Activated T-helper 2 cell treated with anti-CD3 and anti-CD28 coated beads, Interferon-gamma antibody, Interleukin-2, Interleukin-4, amounts not matched to agents 10 μg/mL and 5 μg/mL and 100 μg/mL, durations not matched to agents 14 hours and 24 hours and 36 hours (primary cell): ENCODE measurements at places on chromosomes 2 and 18.

GRCh38 chr2:6069381-6069780 lies 377.2 kb downstream of the SOX11 start:
- DNase-seq = no peak

DNA sequence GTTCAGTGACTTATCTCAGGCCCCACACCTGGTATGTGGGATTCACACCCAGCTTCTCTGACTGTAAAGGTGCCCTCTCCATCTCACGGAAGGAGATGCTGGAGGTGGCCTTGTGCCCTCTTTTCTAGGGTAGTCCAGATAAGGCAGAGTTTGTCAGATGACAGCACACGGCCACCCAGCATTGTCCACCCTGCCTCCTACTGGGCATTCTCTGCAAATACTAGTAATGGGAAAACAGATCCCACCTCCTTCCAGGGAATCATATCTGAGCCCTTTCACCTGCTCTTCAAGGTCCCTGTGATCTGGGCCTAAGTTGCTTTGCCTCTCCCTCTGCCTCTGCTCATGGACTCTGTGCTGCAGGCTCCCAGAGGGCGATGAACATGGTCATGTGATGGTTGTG lies 214.7 kb downstream of the CLIP4 start:
- no peak for DNase-seq

DNA sequence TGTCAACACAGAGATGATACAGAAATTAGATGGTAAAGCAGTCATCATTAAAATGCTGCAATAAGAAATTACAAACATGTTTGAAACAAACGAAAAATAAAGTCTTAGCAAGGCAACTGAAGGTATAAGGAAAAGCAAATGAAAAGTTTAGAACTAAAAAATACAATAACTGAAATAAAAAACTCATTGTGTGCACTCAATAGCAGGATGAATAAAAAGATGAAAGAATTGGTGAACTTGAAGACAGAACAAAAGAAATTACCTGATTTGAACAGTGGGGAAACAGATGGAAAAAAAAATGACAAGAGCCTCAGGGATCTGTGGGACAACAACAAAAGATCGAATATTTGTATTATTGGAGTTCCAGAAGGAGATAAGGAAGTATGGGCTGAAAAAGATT lies 46.5 kb downstream of the TSN start:
- DNase-seq = no peak

DNA sequence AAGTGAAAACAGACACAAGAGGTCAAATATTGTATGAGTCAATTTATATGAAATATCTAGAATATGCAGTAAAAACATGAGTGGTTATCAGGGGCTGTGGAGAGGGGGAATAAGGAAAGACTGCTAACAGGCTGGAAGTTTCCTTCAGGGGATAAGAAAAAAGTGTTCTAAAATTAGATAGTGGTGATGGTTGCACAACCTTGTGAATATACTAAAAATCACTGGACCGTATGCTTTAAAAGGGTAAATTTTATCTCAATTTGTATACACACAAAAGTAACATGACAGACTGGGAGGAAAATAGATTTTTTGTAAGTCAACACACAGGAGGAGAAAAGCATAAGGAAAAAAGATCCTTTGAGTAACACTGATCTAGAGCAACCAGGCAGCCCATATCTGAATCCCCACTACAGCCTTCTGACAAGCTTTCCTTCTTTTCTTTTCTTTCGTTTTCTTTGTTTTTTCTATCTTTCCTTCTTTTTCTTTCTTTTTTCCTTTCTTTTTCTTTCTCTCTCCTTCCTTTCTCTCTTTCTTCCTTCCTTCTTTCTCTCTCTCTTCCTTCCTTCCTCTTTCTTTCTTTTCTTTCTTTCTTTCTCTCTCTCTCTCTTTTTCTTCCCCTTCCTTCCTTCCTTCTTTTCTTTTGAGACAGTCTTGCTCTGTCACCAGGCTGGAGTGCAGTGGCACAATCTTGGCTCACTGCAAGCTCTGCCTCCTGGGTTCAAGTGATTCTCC lies 95.4 kb downstream of the AAK1 start:
- DNase-seq = no peak

DNA sequence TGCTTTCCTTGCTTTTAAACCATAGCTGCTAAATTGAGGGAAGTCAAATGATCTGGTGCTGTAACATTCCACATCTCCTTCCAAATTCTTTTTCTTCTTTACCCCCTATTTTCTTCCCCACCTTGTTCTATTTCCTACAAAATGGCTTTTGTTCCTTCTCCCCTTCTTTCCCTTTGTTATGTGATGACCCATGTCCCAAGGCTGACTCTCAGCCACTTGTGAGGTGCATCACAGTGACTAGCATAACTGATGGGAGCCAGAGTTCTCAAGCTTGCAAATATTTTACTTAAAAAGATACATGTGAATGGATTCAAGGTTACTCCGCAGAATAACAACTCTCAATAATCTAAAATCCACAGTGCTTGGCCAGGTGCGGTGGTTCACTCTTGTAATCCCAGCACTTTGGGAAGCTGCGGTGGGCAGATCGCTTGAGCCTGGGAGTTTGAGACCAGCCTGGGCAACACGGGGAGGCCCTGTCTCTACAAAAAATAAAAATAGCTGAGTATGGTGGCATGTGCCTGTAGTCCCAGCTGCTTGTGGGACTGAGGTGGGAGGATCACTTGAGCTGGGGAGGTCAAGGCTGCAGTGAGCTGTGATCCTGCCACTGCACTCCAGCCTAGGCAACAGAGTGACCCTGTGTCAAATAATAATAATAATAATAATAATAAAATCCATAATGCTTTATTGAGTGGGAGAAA lies 100.1 kb upstream of the CERS6 start:
- no peak for DNase-seq
